ENCODE measurements at places on chromosomes 4 and X.
A peak's percentile ranks its signal among the peaks of the same experiment; 100 is the strongest.

DNA sequence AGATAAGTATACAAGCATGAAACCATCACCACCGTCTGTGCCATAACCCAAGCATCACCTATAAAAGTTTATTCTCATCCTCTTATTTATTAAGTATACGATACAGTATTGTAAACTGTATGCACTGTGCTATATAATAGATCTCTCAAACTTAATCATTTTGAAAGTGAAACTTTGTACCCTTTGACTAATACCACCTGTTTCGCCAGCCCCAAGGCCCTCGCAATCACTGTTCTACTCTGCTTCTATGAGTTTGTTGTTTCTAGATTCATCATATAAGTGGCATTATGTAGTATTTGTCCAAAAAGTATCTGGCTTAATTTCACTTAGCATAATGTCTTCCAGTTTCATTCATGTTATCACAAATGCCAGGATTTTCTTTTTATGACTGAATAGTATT is 72.1 kb upstream of the DOCK11 start:
- DNase-seq, result no peak

GRCh38 chr4:107780665-107781064 is 44.1 kb upstream of the SGMS2 start:
- no peak for DNase-seq

- no peak for DNase-seq
Measured at GRCh38 chr4:115780835-115781234, 667.4 kb upstream of the NDST4 start.

DNA sequence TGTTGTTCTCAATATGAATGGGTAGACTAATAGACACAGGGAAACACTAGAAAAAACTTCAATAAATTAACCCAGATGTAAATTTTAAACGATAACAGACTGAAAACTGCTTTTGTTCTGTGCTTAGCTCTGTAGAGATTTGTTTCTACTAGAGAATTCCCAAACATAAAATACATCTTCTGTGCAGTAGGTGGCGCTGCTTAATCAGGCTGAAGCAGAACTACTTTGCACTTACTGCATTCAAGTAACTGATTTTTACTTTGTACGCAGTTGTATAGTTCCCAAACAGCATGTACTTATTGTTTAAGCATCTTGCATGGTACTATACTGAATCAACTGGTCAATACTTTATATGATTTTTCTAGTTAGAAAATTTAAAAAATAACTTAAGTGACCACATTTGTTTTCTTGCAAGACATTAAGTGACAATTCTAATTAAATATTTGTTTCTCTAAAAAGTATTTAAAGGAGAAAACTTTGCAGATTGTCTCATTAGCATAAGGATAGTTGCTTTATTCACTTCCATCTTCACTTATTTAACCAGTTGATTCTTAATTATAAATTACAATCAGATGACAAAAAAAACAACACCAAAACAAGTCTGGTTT is 490.6 kb downstream of the IL15 start:
- peak; percentile 66 for DNase-seq

DNA sequence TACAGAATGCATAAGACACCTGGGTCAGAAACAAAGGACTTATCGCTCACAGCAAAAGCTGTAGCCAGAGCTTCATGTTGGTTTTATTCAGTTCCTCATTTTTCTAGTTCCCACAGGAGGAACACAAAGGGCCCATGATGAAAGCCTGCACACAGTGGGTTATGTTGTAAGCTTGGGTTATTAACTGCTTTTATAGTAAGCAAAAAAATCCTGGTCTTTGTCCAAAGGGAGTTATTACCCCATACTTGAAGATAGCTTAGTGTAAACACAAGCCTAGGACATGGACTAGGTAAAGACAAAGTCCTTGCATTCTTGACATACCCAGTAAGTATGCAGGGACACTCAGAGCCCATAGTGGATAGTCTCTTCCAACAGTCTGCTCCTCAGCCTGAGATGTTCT is 11.7 kb downstream of the BBS12 start:
- no peak for DNase-seq

- DNase-seq, result no peak
Measured at GRCh38 chr4:40180356-40180755, 16.5 kb upstream of the RHOH start.

GRCh38 chr4:179768996-179769395 is 2326.8 kb upstream of the AGA start:
- DNase-seq, result no peak

DNA sequence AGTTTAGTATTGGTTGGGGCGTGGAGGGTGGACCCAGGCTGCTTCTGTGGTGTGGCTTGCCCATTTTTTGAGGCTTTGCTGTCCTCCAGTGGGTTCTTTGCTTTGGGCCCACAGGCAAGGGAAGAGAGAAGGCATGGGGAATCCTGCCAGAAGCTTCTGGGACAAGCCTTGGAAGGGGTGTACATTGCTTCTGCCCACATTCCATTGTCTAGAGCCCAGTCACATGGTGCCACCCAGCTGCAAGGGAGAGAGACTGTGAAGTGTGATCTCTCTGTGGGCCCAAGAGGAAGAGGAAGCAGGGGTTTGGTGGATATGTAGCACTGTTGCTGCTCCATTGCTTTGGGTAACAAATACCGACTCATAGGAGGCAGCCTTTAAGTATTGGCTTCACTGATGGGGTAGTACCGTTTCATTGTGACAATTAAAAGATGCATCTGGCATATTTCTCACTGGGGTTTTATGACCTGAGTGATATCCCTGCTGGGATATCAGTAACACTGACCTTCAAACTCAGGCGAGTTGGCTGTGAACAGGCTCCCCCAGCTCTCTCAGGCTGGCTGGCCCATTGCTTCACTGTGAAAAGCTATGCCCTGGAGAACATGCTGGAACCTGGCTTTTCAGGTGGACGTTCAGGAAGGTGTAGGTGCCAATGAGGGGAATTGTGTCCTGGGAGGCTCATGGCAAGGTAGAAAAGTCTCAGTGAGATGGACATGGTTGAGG is 85.9 kb downstream of the CLDN34 start:
- no peak for DNase-seq

DNA sequence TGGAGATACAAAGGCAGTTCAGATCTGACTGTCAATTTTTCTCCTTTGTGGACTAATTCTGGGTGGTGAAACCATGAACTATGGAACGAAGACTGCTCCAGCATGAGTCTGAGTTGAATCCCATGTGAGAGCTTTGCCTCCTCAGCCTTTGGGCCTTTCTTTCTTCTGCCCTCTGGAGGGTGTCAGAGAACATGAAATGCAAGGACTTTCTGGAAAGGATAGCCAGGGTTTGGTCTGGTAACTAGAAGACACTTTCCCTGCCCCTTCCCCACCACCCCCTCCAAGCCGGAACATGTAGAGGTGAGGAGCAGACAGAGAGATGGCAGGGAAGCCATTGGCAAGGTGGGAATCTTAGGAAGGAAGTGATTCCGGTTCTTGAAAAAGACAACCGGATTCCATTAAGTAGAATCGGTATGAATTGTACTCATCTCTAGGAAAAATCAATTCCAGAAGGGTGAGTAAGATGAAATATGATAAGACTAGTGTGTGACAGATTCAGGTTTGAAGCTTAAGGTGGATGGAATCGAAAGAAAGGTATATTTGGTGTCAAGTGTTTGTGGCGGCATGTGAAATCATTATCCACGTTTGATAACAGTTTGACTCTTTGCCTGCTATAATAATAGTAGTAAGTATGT is 19.0 kb downstream of the FHL1 start:
- peak; percentile 69 for DNase-seq

GRCh38 chrX:20715176-20715575 is 448.5 kb upstream of the RPS6KA3 start:
- DNase-seq, result no peak

GRCh38 chrX:2351321-2351720 is 149.5 kb downstream of the DHRSX start:
- no peak for DNase-seq

DNA sequence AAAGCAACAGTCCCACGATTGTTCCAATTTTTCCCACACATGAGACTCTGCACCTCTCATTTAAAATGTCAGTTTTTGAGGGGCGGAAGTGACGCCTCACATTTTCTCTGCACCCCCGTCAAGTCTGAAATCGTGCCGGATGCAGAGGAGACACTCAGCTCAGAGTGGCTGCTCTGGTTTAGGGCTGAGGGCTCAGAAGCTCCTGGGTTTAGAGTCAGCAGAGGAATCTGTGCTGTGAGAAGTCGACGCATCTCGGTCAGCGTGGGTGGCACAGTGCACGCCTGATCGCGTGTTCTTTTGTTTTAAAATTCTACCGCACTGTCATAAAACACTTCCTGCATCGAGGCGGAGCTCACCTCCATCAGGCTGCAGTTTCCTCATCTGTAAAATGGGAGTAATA is 116.7 kb upstream of the ADRA2C start:
- DNase-seq, result no peak

GRCh38 chrX:8724300-8724699 is 7.6 kb downstream of the ANOS1 start:
- DNase-seq, result no peak

- no peak for DNase-seq
Measured at GRCh38 chrX:80285131-80285773, 135.0 kb upstream of the TENT5D start.

GRCh38 chr4:126969360-126970235 is 663.2 kb upstream of the INTU start:
- DNase-seq, result no peak

DNA sequence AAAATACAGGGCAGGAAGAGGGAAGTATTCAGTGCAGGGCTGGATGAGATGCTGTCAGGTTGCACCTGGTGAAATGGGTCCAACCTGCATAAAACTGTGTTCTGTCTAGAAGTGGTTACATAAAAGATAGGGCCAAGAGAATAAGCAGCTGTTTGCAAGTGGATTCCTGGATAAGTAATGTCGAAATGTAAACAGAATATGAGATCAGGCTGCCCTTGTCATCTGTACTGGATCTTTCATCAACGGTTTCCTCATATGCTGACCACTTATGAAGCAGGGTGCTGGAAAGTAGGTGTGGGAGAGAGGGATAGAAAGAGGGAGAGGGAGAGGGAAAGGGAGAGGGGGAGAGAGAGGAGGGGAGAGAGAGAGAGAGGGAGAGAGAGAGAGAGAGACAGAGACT is 349.8 kb upstream of the CPEB2 start:
- no peak for DNase-seq

DNA sequence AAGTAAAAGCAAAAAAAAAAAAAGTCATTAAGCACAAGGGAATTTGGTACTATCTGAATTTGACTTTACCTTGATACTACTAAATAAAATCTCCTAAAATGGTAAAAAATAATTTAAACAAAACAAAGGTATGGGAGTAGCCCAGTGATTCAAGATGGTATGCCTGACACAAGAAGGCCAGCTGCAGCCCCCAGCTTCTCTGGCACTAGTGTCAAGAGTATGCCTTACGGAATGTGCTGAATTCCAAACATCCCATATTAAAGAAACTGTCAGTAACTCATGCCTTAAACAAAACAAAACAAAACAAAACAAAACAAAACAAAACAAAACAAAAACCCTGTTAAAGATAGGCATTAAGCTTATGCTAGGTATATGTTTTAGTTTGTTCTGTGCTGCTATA is 80.8 kb downstream of the RASL11B start:
- DNase-seq, result no peak

DNA sequence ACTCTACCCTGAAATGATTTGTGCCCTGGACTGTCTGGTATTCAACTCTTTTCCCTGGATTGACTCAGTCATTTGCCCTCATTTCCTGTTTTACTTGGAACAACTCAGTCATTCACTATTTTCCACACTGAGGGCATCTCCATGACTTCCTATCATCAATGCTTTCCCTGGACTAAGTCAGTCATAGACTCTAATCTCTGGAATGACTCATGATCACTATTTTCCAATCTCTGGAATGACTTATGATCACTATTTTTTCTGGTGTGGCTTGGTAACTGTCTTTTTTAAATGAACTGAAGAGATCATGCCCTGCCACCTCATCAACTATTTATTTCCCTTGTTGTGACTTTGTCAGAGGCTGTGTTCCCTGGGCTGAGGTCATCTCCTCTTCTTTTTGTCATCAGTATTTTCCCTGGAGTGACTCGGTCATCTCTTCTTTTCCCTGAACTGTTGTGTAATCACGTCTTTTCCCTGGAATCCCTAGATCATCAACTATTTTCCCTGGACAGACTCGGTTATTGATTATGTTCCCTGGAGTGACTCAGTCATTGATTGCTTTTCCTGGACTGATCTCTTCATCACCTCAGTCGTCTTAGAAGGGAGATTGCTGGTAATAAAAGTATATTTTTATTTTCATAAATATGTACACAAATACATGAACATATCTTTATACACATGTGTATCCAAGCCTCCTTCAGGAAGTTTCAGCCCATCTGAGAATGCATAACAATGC is 327.1 kb upstream of the VCX start:
- DNase-seq, result no peak

DNA sequence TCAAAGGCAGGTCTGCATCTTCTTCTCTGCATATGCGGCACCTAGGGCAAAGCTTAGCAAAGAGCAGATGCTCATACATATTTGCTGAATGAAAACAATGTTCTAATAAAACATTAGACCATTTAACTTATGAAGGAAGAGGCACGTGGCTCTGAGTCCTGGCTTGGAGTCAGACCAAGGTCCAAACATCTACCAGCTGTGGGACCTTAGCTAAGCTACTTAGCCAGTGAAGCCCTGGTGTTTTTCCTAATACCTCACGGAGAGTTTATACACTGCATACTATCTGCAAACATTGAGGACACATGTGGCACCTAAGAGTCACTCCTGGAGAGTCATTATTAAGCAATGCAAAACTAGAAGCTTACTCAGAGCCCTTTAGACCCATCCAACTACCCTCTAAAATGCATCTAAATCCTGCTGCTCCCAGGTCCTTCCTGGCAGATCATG is 9.0 kb downstream of the PDGFC start:
- DNase-seq, result peak; percentile 91

GRCh38 chrX:139585613-139586012 is 55.1 kb downstream of the F9 start:
- DNase-seq, result no peak

DNA sequence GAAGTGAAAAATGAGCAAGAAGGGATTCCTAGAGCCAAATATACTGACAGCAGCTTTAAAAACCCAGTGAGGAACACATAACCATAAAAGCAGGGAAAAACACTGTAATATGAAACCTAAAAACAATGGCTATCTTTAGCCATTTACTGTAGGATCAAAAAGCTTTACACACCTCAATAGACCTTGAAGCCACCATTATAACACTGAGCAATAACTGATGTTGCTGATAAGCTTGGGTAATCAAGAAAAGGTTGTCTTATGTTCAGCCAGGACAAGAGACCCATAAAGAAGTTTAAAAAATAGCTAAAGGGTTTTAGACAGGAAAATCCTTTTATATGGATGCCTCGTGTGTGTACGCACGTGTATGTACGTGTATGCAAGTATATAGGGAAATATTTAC is 16.9 kb downstream of the GATB start:
- DNase-seq, result no peak

- no peak for DNase-seq
Measured at GRCh38 chr4:78710536-78710935, 65.6 kb upstream of the BMP2K start.

- no peak for DNase-seq
Measured at GRCh38 chr4:155371432-155372043, 5.2 kb downstream of the MAP9 start.

Measured in sigmoid colon (tissue), 7 donors.